Kidney epithelial cell (primary cell): ENCODE measurements at places on chromosomes 5 and 9. TPM values are rescaled to one million over a fixed set of nuclear protein-coding genes. Genes with fewer than 3 reads are reported as not detected.

DNA sequence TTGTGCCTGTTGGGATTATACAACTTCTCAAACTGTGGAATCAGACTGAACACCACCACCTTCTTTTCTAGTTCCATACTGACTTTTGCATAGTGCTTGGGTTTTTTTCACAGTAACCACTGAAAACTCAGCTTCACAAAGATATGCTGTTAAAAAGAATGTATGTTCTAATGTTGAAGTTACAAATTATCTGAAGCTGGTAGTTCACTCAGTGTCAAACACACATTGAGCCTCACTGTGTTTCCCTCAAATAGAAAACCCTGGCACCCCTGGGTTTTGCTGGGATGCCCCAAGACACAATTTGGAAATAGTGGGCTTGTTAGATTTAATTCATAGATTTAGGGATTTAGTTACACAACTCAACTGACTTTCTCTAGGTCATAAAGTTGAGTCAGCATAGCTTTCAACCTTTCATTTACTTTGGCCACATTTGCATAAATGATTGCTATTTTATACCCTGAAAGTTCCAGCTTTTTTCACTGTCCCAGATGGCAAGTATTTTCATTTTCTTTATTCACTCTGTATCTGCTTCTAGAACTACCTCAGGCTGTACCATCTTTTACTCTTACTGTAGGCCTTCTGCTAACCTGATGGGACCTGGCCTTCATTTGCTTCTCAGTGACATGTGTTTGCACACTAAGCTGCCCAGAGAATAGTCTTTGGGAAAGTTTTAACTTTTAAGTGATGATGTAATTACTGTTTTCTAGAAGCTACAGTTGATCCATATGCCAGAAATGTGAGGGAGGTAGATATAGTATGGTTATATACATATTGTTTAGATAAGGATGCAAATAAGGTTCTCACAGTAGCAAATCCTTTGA lies 115.1 kb downstream of the CDC42SE2 start:
- DNase-seq, result no peak

DNA sequence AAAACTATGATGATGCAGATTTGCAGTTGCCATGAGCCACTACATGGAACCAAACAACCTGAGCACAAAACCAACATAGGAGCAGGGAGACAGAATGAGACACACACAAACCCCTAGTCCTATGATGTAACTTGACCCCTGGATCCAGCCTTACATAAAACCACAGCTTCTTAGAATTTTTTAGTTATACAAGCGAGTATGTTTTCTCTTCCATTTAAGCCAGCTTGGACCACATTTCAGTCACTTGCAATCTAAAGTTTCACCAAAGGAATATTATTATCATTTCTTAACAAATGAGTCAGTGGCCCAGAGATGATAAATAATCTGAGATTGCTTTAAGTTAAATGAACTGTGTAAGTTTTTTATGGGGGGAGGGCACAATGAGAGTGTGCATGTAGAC lies 6.8 kb downstream of the SPOCK1 start:
- DNase-seq, result no peak

DNA sequence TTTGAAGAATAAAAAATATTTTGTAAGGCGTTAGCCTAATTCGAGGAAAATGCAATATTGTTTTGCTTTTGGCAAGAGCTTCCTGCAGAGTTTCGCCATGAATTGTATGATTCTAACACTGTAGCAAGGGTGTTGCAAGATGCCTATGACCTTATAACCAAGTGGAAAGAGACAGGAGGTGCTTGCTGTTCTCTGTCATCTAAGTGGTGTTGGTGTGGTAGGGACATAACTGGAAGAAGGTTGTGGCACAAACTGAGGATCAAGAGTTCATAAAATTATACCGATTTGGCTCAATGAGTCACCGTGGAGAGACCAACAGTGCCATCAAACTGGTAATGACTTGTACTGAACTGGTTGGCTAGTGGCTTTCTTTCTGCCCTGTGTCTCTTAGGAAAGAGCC lies 6.3 kb downstream of the STC2 start:
- DNase-seq, result no peak

- DNase-seq, result no peak
Measured at GRCh38 chr5:168578538-168579487, at the start of gene PANK3. PANK3 (minus strand) TSS chr5:168579368; CDS start chr5:168579283, 85 bp downstream.

WDR31 gene
- 2.7 and 3.0 TPM in 2 replicates for total RNA-seq

IGFBPL1 gene
- 2.5 and 10.0 TPM in 2 replicates for total RNA-seq

GRIN3A gene
- not detected in 2 replicates for total RNA-seq

ATP6V0E1 gene
- 171 and 178 TPM in 2 replicates for total RNA-seq

FOXD4 gene
- 0.13 and 0.34 TPM in 2 replicates for total RNA-seq

CD180 gene
- 0.04 TPM in 1 of 2 replicates, not detected in the other for total RNA-seq

C5orf58 gene
- not detected in 2 replicates for total RNA-seq

LRRC19 gene
- under 0.01 TPM in 1 of 2 replicates, not detected in the other for total RNA-seq
